ENCODE measurements at places on chromosomes 13 and 19. TPM values are rescaled to one million over a fixed set of nuclear protein-coding genes. Genes with fewer than 3 reads are reported as not detected.

DNA sequence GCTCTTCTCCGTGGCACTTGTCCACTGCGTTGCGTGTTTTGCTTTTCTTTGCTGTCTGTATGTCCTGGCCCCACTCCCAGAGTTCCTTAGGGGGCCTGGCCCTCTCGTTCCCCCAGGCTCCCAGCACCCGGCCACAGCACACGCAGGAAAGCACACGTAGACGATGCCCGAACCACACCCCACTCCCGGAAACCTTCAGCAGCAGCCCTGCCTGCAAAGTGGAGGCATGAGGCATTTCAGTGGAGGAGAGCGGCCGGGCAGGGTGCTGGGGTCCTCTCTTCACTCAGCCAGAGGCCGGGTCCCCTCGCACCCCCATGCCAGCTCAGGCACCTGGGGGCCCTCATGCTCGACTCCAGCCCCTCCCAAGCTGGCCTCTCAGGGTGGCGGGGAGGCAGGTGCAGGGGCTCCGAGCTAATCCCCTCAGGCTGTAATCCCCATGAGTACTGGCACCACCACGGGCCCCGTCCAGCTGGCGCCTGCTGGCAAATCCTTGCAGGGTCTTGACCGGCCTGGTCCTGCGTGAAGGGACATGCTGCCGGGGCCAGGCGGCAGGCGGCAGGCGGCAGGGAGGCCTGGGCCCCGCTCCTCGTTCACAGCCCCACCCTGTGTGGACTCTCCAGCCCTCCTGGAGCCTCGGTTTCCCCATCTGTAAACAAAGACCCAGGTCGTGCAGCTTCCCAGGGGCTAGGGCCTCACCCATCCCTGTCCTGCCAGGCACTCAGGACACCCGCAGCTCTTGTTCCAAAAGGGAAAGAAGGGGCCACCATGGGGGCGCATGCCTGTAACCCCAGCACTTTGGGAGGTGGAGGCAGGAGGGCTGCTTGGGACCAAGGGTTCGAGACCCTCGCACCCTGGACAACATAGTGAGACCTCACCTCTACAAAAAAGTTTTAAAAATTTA lies 7.0 kb downstream of the PIP5K1C start:
- no peaks in the 10 kb centered on the region for H3K27me3 ChIP-seq
- DNase-seq: no peak
- H3K27ac ChIP-seq: no peak overlapping the region
- H3K36me3 ChIP-seq: no peaks in the 10 kb centered on the region
- H3K4me3 ChIP-seq: no peak overlapping the region
- H3K4me1 ChIP-seq: peaks cover 43% of the 10 kb centered on the region

DNA sequence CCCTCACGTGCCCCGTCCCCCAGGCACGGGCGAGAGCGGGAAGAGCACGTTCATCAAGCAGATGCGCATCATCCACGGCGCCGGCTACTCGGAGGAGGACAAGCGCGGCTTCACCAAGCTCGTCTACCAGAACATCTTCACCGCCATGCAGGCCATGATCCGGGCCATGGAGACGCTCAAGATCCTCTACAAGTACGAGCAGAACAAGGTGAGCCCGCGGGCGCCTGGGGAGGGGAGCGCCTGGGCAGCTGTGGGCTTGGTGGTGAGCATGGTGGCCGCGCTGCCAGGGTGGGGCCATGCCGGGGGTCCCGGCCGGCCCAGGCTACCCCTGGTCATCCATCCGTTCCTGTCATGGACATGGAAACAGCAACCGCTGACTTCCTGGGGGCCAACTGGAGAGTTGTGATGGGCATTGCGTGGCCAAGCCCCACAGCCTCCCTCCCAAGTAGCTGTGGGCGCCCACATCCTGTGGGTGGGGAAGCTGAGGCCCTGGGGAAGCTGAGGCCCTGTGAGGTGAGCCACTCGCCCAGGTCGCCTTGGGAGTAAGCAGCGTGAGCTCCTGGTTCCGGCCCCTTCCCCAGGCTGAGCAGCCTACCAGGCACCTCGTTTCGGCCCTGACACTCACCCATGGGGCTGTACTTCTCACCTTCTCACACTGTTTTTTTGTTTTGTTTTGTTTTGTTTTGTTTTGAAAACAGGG lies 16.1 kb downstream of the GNA11 start:
- DNase-seq: no peak
- no peak overlapping the region for H3K27ac ChIP-seq
- peaks cover 4% of the 10 kb centered on the region for H3K4me1 ChIP-seq
- no peaks in the 10 kb centered on the region for H3K36me3 ChIP-seq
- H3K27me3 ChIP-seq: no peaks in the 10 kb centered on the region

DNA sequence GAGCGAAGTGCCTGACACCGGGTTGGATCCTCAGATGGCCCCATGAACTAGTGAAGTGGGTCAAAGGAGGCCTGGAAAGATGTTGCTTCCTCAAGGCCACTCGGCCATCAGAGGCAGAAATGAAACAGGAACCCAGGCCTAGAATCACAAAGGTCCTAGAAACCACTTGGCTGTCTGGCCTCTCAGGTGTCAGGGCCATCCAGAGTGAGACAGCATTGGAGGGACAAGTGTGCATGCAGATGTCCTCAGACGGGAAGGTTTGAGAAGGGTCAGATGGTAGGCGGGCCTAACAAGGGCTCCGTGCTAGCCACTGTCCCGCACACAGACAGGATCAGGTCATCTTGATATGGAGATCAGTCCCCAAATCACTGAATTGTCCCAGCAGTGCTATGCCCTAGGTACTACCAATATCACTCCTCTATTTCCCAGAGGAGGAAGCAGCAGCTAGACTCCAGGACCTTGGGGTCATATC lies 14.3 kb downstream of the CCDC97 start:
- H3K4me3 ChIP-seq: peak overlapping the region; percentile 22
- peaks cover 61% of the 10 kb centered on the region for H3K4me1 ChIP-seq
- H3K36me3 ChIP-seq: peaks cover 5% of the 10 kb centered on the region
- no peaks in the 10 kb centered on the region for H3K27me3 ChIP-seq

GRCh38 chr13:110706570-110707372 lies 855 bp upstream of the CARS2 start:
- H3K4me1 ChIP-seq: peaks cover 23% of the 10 kb centered on the region
- DNase-seq: no peak
- no peaks in the 10 kb centered on the region for H3K27me3 ChIP-seq
- H3K27ac ChIP-seq: peak overlapping the region; percentile 70
- H3K4me3 ChIP-seq: peak overlapping the region; percentile 74
- H3K36me3 ChIP-seq: peaks cover 5% of the 10 kb centered on the region

The KIRREL2 gene
- total RNA-seq: 1.3 TPM

DNA sequence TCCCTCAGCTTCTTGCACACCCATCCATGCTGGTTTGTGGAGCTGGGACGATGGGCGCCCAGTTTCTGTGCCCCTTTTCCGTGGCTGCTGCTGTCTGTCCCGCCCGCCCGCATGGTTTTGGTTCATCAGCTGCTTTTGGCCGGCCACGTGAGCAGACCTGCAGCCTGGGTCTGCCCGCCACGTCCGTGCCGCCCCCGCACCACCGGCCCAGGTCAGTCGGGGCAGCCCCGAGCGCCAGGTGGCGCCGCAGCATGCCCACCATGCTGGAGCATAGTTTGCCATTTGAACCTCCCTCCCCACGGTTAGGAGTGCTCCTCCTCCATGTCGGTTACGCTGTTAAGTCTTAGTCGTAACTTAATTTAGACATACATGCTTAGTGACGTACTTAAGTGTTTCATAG lies 15.3 kb upstream of the RPS15 start:
- H3K4me1 ChIP-seq: no peaks in the 10 kb centered on the region
- H3K4me3 ChIP-seq: no peak overlapping the region
- no peaks in the 10 kb centered on the region for H3K27me3 ChIP-seq
- no peak for DNase-seq

GRCh38 chr13:21590231-21590630 lies 13.7 kb downstream of the MICU2 start:
- H3K27ac ChIP-seq: no peak overlapping the region
- H3K36me3 ChIP-seq: no peaks in the 10 kb centered on the region
- H3K4me3 ChIP-seq: no peak overlapping the region
- no peaks in the 10 kb centered on the region for H3K27me3 ChIP-seq

- H3K27ac ChIP-seq: no peak overlapping the region
- H3K27me3 ChIP-seq: peaks cover 2% of the 10 kb centered on the region
- H3K4me3 ChIP-seq: no peak overlapping the region
- no peaks in the 10 kb centered on the region for H3K4me1 ChIP-seq
- no peaks in the 10 kb centered on the region for H3K36me3 ChIP-seq
Measured at GRCh38 chr13:78787190-78787589, 128.2 kb upstream of the OBI1 start.

The WDR83 gene
- total RNA-seq: 18.6 TPM

- no peak for DNase-seq
- no peak overlapping the region for H3K27ac ChIP-seq
- H3K4me1 ChIP-seq: peaks cover 9% of the 10 kb centered on the region
- no peaks in the 10 kb centered on the region for H3K36me3 ChIP-seq
Measured at GRCh38 chr13:59721926-59722910, 441.5 kb downstream of the DIAPH3 start.

The CYP4F22 gene
- 0.24 TPM for total RNA-seq

GRCh38 chr13:73608711-73609485 lies 525.3 kb downstream of the KLF12 start:
- H3K27me3 ChIP-seq: peaks cover 1% of the 10 kb centered on the region
- no peak overlapping the region for H3K4me3 ChIP-seq
- no peaks in the 10 kb centered on the region for H3K4me1 ChIP-seq
- H3K36me3 ChIP-seq: no peaks in the 10 kb centered on the region

DNA sequence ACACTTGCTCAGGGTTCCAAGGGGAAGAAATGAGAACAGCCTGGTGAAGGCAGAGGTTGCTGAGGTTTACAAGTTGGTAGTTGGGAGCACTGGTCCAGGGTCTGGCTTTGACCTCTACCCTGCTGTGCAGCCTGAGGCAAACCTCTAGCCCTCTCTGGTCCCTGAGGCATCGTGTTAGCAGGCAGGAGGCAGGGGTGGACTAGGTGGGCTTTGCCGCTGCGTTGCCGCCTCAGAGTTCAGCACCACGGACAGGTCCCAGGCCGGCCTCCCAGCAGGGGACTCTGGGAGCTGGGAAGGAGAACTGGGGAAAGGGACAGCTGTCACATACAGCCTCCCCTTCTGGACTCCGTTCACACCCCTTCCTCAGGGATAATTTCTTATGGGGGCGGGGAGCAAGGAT lies 3.1 kb downstream of the NCAN start:
- H3K4me1 ChIP-seq: peaks cover 10% of the 10 kb centered on the region
- peak overlapping the region; percentile 14 for H3K27ac ChIP-seq
- peaks cover 39% of the 10 kb centered on the region for H3K27me3 ChIP-seq
- no peak overlapping the region for H3K4me3 ChIP-seq
- no peak for DNase-seq

The KLK4 gene
- total RNA-seq: not detected

The SIGLEC5 gene
- 0.22 TPM for total RNA-seq

- peaks cover 5% of the 10 kb centered on the region for H3K36me3 ChIP-seq
Measured at GRCh38 chr13:40130871-40131636, 475.6 kb downstream of the COG6 start.

DNA sequence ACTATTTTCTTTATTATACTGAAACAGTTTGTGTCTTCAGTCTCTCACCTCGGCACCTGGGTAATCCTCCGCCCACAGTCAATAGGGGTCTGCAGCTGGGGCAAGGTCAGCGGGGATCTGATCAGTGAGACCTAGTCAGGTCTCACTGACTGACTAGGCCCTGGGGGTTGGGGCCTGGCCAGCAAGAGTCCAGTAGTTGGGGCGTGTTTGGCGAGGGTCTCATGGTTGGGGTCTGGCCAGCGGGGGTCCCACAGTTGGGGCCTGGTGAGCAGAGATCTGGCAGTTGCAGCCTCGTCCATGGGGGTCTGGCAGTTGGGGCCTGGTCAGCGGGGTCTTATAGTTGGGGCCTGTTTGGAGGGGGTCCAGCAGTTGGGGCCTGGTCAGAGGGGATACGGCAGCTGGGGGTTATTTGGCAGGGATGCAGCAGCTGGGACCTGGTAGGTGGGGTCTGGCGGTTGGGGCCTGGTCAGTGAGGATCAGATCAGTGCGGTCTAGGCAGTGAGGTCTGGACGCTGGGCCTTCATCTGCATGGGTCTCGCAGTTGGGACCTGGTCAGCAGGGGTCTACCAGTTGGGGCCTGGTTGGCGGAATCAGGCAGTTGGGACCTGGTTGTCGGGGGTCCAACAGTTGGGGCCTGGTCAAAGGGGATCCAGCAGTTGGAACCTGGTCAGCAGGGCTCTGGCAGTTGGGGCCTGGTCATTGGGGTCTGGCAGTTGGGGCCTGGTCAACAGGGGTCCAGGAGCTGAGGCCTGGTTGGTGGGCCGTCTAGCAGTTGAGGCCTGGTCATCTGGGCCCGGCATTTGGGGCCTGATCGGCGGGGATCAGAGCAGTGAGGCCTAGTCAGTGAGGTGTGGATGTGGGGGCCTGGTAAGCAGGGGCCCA lies 61.1 kb upstream of the TPM4 start:
- no peaks in the 10 kb centered on the region for H3K4me1 ChIP-seq
- DNase-seq: no peak
- H3K27ac ChIP-seq: no peak overlapping the region
- H3K36me3 ChIP-seq: no peaks in the 10 kb centered on the region
- no peaks in the 10 kb centered on the region for H3K27me3 ChIP-seq
- H3K4me3 ChIP-seq: no peak overlapping the region

The TLE6 gene
- 1.8 TPM for total RNA-seq

DNA sequence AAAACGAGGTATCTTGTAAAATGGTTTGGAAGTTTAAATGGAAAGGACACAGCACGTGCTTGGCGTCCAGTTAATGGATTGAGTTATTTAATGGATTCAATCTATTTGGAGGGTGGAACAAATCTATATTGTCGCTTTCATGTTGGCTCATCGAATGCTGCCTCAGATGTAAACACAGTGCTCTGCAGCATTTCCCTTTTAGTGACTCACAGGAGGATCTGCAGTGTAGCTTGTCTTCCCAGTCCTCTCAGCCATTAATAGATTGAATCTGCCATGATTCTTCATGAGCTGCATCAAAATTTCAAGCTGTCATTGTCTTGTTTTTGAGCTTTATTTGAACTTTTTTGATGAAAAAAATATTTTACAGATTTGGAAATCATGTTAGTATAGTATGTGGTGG lies 44.7 kb downstream of the DHRS12 start:
- DNase-seq: no peak
- peaks cover 9% of the 10 kb centered on the region for H3K36me3 ChIP-seq
- H3K4me3 ChIP-seq: no peak overlapping the region
- peaks cover 5% of the 10 kb centered on the region for H3K4me1 ChIP-seq
- H3K27ac ChIP-seq: no peak overlapping the region

- peaks cover 13% of the 10 kb centered on the region for H3K27me3 ChIP-seq
- no peaks in the 10 kb centered on the region for H3K4me1 ChIP-seq
- no peaks in the 10 kb centered on the region for H3K36me3 ChIP-seq
- DNase-seq: no peak
- no peak overlapping the region for H3K4me3 ChIP-seq
Measured at GRCh38 chr13:39516096-39516495, 86.9 kb downstream of the LHFPL6 start.

- peaks cover 76% of the 10 kb centered on the region for H3K36me3 ChIP-seq
- DNase-seq: no peak
- no peak overlapping the region for H3K27ac ChIP-seq
- H3K27me3 ChIP-seq: no peaks in the 10 kb centered on the region
Measured at GRCh38 chr19:57719901-57720519, 7.4 kb downstream of the ZNF671 start.

DNA sequence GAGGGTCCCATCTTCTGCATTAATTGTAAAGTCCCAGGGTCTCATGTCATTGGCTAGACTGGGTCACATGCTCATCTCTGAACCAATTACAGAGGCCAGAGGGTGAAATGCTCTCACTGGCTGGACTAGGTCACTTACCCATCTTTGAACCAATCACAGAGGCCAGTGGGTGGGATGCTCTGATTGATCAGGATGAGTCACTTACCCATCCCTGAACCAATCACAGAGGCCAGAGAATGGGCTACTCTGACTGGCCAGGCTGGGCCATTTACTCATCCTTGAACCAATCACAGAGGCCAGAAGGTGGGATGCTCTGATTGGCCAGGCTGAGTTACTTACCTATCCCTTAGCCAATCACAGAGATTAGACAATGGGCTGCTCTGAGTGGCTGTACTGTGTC lies 5.3 kb downstream of the MISP start:
- H3K4me3 ChIP-seq: no peak overlapping the region
- no peaks in the 10 kb centered on the region for H3K36me3 ChIP-seq
- no peak for DNase-seq
- no peaks in the 10 kb centered on the region for H3K4me1 ChIP-seq
